ENCODE measurements at places on chromosomes 4 and X.

GRCh38 chr4:77493120-77493752 is 112.4 kb upstream of the CXCL13 start:
- no peak for DNase-seq

DNA sequence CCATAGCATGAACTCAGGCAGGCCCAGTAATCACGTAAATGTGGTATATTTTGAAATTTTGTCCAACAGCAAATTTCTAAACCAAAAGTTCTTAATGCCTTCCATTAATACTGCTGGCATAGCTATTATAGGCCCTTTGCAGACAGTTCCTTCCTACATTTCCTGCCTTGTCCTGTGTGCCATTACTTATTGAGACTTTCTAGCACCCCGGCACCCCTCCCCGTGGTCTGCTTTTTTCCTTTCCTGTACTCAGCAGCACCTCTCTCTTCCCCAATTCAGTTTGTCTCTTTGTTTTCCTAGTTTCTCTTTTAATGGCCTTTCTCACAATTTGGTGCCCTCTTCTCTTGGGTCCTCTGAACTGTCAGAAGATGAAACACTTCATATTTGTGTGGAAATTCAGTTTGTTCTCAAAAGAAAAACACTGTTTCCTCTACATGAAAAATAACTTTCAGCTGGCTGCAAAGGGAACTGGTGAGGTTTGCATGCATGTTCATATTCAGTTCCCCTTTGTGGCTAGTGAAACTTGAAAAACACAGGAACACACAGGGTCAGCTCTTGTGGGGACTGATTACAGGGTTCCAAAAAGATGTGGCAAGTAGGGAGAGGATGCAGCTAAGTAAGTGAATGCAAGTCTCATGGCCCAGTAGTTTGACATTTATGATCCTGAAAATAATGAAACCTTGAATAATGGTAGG is 17.1 kb downstream of the GPR34 start:
- no peak for DNase-seq

DNA sequence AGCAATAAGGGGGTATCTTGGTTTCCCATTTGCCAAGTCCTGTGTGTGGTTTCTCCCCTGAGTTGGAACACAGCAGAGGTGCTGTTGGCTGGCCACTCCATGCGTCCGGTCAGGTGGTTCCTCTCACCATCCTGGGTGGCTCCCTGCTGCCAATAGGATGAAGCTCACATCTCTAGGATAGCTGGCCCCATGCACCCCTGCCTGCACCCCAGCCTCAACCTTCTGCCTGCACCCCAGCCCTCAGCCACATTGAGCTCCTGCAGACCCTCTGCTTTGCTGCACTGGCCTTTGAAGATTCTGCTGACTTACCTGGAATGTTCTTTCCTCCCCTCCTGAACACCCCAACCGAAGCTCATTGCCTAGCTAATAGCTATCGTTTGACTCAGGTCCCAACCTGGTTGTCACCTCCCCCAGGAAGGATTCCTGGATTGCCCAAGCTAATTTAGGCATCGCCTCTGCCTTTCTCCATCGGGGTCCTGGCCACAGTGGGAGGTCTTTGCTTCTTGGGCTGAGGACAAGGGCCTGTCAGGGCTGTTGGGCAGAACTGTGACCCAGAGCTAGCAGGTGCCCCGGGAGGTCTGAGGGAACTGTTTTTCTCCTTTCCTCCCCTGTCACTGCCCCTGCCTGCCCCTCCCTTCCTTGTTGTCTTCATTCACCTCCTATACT is 36.6 kb upstream of the GRPEL1 start:
- no peak for DNase-seq

DNA sequence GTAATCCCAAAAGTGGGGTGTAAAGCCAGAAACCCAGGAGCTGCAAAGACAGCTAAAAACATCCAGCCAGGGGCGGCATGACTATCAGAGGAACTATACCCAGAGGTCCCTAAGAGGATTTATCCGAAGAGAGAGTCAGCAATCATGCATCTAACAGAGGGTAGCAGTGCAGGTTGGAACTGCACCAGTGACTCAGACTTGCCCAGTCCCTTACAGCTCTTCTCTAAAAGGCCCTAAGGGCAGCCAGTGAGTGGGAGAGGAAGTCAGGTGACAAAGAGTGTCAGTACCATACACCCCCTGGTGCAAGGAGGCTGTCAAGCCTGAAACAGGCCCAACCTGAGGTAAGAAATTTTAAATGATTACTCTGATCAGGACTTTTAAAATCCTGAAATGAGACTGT is 88.1 kb downstream of the CAMK2D start:
- DNase-seq, result no peak

DNA sequence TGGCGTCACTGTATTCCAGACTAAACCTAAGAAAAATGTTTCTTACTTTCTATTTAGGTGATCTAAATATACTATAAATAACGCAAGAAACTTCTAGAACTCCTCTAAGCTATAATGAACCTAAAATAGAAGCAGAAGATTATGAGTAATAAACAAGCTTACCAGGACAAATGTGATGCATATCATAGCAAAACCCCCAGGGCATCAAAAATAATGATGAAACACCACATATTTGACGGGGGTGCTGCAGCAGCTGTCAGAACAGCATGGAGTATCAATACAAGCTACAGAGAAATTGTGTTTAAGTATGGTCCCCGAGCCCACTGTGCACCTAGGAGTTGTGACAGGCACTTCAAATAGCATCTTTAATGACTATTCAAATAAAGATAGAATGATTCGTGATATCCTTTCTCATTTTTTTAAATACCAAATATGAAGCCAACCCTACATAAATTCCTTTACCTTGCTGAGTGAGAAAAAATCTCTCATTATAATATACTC is 337.3 kb downstream of the CENPC start:
- no peak for DNase-seq

DNA sequence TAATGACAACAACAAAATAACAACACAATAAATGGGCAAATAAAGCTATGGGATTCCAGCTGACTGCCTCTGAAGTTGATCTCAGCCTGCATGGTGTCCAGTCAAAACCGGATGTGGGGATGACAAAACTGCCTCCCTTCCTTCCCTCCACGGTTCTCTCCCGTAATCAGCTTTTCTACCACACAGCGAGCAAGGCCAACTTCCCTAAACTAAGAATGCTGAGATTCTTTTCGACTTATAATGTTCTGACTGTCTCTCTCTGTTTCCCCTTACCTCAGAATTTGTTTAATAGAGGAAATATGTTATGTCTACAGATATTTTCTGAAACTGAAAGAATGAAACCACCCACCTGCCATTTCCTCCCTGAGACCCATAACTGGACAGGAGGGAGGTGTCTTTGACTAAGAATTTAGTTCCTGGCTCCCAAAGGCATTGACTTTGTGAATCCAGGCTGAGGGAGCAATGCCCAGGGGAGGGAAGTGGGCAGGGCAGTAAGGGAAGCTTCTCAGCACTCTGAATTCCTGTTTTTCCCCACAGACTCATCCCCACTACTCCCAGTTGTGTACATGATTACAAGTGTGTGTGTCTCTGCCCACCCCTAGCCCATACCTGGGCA is 1.0 kb upstream of the TLR1 start:
- no peak for DNase-seq

- no peak for DNase-seq
Measured at GRCh38 chr4:173834151-173834550, 304.1 kb upstream of the HAND2 start.

GRCh38 chrX:14873676-14874049 is 442 bp downstream of the MOSPD2 start:
- DNase-seq, result no peak

DNA sequence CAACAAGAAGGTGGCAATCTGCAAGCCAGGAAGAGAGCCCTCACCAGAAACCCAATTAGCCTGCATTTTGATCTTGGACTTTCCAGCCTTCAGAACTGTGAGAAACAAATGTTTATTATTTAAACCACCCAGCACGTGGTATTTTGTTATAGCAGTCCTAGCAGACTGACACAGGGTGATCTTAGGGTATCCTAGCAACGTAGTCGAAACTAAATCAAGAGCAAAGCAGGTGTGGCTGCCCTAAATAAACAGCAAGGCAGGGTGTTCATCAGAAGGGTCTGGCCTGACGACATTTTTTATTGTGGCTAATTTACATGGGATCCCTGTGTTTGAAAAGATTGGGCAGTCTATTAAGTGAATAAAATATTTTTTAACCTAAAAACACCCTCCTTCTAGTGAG is 198.8 kb downstream of the VEGFC start:
- DNase-seq, result peak; percentile 61

DNA sequence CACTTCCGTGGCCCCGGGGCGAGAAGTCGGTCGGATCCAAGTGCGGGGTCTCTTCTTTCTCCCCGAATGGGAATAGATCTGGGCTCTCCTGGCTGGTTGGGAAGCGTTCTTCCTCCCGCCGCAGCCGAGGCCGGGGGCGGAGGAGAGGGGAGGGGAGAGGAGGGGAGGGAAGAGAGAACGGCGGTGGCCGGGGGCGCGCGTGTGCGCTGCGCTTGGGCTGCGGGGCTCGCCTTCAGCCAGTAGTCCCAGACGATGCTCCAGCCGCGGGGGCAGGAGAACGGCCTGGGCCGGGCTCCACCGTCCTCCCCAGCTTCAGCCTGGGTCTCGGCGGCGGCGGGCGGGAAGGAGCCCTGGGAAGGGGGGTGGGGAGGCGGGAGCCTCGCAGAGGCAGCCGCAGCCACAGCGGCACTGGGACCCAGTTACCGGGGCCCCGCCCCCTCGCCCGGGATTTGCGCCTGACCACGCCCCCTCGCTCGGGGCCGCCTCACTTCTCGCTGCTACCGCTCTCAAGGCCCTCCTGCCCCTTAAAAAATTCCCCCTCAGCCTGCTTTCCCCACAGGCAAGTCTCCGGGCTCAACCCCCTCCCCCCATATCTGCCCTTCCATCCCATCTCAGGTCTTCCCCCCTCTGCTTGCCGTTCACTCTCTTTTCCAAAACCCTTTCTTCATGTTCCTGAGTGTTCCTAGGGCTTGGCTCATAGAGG is at the start of gene FGD1:
Gene FGD1 (minus strand): TSS at position 421 of the 703 bp plus-strand sequence. CDS start 802 bp downstream, outside the sequence.
- peak; percentile 17 for DNase-seq

GRCh38 chrX:119692191-119693039 is 553 bp downstream of the SEPTIN6 start:
- no peak for DNase-seq

GRCh38 chr4:153398713-153399112 is 54.2 kb downstream of the MND1 start:
- no peak for DNase-seq

GRCh38 chr4:147674073-147674472 is 9.9 kb downstream of the PRMT9 start:
- peak; percentile 29 for DNase-seq

DNA sequence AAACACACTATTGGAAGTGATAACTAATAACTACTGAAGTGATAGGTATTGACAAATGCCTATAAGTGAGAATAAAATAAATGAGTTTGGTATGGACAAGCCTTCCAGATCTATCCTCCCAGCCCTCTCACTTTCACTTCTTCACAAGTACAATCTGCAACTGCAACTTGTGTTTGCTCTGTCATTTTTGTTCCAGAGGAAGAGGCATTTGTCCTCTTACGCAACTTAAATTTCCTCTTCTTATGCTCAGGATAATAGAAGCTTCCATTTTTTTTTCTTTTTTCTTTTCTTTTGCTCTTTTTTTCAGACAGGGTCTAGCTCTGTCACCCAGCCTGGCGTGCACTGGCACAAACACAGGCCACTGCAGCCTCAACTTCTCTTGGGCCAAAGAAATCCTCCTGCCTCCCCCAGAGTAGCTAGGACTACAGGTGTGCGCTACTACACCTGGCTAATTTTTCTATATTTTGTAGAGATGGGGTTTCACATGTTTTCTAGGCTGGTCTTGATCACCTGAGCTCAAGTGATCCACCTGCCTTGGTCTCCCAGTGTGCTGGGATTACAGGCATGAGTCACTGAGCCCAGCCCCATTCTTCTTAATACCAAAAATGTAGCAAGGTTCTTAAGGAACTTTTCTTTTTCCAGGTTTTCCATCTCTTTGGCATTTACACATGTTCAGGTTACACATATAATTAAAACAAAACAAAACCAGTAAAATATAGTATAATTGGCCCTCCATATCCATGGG is 73.1 kb downstream of the PDGFC start:
- DNase-seq, result no peak

- DNase-seq, result no peak
Measured at GRCh38 chr4:85168234-85168834, 201.8 kb upstream of the WDFY3 start.

- DNase-seq, result peak; percentile 40
Measured at GRCh38 chr4:41509451-41509866, 28.5 kb upstream of the LIMCH1 start.

GRCh38 chr4:151359576-151359975 is 34.2 kb upstream of the SH3D19 start:
- DNase-seq, result peak; percentile 25

DNA sequence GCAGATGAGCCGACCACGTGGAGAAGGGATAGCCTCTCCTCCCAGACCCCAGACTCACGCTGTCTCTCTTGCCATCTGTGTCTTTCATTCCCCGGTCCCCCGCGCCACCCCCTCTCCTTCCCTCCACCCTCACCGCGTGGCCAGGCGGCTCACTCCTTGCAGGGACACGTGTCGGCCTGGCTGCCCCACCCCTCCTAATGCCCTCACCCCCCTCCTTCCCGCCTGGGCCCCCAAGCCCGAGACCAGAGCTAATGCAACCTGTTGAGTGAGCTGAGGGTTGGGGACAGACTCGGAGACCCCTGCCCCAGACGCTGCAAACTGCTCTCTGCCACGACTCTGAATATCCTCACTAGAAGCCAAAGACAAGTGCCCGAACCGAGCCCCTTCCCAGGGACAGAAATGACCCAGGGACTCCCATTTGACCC is 1.8 kb downstream of the SLC38A5 start:
- DNase-seq, result no peak

DNA sequence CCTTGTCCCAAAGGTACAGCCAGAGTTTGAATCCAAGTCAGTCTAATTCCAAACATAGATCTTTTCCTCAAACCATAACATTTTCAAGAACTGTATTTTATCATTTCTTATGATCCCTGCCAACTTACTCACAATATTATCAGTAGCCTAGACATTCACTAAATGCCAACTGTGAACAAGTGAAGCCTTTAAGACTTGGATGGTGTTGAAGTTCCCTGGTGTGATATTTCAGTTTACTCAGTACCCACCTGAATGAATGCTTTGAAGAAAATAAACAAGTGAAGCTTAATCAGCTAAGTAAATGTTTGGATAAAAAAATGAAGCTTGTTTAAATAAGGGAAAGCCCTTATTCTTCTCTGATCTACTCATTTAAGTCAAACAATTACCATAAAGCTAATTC is 1028.3 kb downstream of the DMD start:
- DNase-seq, result no peak

DNA sequence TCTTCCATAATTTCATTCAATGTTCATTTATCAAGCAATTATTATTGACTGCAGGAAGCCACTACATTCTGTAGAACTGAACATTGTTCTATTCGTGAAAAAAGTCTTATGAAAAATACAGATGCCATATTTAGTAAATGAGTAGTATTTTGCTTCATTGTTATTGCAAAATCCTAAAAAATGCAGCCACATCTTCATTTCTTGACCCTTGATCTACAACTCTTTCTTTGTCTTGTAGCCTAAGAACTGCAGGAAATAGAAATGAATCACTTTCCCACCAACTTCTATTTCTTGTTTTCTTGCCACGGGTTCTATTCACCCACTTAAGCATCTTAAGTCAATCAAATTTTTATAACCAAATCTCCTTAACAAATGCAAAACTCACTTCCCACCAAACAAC is 63.3 kb downstream of the KCNIP4 start:
- no peak for DNase-seq
